ENCODE measurements at places on chromosomes 12 and 14.

DNA sequence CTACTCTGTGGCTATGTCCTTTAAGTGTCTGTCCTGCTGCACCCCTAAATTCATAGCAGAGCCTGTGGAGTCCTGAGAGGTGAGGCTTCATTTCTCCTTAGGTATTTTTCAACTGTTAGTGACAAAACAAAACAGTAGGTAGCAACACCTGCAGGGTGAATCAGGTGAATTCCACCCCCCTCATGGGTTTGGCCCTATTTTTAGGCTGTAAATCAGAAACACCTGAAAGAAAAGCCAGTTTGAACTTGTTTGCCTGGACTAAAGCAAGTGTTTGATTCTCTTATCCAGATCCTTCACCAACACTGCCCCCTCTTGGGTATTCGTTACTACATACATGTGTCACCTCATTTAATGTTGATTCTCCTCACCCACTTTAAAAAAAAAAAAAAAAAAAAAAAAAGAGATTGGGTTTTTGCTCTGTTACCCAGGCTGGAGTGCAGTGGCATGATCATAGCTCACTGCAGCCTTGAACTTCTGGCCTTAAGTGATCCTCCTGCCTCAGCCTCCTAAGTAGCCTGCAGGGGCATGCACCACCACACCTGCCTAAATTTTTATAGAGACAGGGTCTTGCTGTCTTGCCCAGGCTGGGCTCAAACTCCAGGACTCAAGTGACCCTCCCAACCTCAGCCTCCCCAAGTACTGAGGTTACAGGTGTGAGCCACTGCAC, 10.3 kb downstream of the TBPL2 start:
- no peak for DNase-seq

GRCh38 chr12:53976172-53976822, 1.5 kb upstream of the HOTAIR start:
- DNase-seq = no peak

- DNase-seq = no peak
Measured at GRCh38 chr12:27524839-27525753, 1.1 kb downstream of the PPFIBP1 start.

DNA sequence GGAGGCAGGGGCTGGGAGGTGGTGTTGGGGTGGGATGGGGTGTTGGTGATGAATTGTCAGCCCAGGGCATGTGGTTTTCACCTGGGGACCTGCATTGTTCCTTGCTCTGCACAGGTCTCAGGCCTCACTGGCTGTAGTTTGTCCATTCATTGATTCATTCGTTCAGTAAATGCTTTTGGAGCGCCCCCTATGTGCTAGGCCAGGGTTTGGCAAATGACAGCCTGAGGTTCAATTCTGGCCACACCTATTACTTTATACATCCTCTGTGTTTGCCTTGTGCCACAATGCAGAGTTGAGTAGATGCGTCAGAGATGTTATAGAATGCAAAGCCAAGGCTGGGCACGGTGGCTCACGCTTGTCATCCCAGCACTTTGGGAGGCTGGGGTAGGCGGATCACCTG, 4.7 kb downstream of the ADCK1 start:
- DNase-seq = no peak

- no peak for DNase-seq
Measured at GRCh38 chr14:63267171-63267570, 51.6 kb downstream of the GPHB5 start.

GRCh38 chr12:123478762-123479161, 20.8 kb downstream of the SNRNP35 start:
- DNase-seq = no peak

DNA sequence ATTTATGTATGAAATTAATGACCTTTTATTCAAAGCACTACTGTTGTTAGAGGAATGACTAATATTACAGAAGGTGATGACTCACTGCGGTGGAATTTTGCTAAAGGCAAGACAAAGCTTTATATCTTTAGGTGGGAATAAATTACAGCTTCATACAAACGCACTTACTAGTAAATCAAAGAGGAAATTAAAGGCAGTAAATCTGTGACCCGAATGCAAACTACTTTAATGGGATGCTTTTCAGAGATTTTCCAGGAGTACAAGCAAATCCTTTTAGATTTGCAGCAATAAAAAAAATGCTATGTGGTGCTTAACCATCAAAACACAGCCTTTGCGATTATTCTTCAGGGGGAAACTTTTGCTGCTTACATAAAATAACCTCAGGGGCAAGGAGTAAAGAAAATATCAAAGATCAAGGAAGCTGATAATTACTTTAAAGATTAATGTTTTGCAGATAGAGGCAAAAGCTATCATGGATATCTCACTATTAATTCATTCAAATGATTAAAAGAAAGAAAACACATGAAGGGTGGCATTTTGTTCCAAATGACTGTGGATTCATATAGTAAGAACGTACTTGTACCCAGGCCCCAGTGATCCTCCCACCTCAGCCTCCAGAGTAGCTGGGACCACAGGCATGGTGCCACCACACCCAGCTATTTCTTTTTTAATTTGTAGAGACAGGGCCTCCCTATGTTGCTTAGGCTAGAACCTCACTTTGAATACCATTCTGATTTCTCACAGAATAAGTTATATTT, 98.9 kb downstream of the DENND5B start:
- no peak for DNase-seq

- no peak for DNase-seq
Measured at GRCh38 chr12:27970401-27971120, 2.0 kb downstream of the PTHLH start.

GRCh38 chr12:112140728-112141127, 15.4 kb downstream of the TRAFD1 start:
- DNase-seq = peak; percentile 37

- DNase-seq = no peak
Measured at GRCh38 chr12:3123729-3124128, 46.5 kb downstream of the TSPAN9 start.

DNA sequence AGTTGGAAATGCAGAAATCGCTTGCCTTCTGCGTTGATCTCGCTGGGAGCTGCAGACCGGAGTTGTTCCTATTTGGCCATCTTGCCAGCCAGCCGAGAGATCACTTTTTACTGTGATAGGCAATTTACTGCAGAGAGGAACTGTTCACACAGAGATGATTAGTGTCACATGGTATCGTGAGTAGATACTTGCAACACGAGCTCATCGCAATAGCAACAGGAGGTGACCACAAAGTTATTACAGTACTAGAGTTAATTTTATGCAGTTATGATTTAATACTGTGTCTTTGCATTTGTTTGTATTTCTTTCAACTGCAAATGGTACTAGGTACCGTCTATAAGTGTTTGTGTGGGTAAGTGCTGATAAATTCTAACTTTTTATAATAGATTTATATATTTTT, 27.8 kb downstream of the NOPCHAP1 start:
- DNase-seq = no peak

- DNase-seq = no peak
Measured at GRCh38 chr14:65287264-65288131, 125.0 kb upstream of the FUT8 start.

DNA sequence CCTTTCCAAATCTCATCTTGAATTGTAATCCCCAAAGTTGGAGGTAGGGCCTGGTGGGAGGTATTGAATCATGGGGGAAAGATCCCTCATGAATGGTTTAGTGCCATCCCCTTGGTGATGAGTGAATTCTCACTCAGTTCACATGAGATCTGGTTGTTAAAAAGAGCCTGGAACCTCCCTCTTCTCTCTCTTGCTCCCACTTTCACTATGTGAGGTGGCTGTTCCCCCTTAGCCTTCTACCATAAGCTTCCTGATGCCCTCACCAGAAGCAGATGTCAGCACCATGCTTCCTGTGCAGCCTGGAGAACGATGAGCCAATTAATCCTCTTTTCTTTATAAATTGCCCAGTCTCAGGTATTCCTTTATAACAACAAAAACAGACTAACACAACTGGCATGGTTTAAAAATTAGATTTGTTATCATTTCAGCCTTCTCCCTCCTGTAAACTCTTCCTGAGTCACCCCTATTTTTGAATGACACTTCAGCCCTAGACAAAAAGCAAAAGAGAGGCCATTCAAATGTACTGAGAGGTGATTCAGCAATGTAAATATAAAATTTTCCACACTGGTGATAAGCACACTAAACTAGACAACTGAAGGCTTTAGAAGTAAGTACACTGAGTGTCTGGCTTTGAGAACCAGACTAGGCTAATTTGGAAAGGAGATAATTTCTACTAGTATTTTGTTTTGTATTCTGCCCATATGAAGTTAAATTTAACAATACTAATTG, 212.1 kb upstream of the ABCD2 start:
- no peak for DNase-seq

DNA sequence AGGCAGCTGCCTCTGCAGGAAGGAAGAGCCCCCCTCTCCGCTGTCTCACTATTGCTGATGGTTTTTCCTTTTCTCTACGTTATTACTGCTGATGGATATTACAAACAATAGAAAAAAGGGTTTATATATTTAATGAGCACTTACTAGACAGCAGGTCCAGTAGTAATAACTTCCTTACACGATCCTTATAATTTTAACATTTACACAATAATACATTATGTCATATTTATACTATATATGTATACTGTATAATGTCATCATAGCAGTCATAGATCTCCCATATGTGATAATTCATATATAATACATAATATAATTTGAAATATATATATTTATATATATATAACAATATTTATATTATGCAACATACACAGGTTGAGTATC, 92.4 kb downstream of the KSR2 start:
- DNase-seq = no peak

GRCh38 chr12:50665609-50666008, 98.3 kb upstream of the ATF1 start:
- no peak for DNase-seq

DNA sequence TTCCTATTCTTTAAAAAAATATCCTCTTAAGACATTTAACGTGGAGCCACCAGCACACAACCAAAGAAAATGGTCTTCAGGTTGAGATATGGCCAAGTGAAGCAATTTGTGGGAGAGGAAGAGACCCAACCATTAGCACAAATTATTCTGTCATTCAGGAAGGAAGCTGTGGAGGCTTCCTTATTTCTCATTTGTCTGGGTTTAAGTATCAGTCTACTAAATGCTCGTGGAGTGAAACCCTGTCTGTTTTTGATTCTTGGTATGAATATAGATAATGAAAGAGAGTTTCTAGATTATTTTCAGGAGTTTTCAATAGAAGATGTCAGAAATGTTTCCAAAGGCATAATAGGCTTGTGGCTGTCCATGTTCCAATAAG, 125.1 kb downstream of the GPR65 start:
- no peak for DNase-seq

GRCh38 chr12:115770643-115771042, 506.9 kb downstream of the MED13L start:
- DNase-seq = no peak

Measured in mesenteric fat pad (tissue), 1 donor.